ENCODE measurements at places on chromosomes 16 and 17.

GRCh38 chr16:11147033-11147753 is 108.8 kb downstream of the SOCS1 start:
- no peak for DNase-seq

- DNase-seq = peak; percentile 58
Measured at GRCh38 chr17:32519228-32520103, 32.7 kb downstream of the CDK5R1 start.

DNA sequence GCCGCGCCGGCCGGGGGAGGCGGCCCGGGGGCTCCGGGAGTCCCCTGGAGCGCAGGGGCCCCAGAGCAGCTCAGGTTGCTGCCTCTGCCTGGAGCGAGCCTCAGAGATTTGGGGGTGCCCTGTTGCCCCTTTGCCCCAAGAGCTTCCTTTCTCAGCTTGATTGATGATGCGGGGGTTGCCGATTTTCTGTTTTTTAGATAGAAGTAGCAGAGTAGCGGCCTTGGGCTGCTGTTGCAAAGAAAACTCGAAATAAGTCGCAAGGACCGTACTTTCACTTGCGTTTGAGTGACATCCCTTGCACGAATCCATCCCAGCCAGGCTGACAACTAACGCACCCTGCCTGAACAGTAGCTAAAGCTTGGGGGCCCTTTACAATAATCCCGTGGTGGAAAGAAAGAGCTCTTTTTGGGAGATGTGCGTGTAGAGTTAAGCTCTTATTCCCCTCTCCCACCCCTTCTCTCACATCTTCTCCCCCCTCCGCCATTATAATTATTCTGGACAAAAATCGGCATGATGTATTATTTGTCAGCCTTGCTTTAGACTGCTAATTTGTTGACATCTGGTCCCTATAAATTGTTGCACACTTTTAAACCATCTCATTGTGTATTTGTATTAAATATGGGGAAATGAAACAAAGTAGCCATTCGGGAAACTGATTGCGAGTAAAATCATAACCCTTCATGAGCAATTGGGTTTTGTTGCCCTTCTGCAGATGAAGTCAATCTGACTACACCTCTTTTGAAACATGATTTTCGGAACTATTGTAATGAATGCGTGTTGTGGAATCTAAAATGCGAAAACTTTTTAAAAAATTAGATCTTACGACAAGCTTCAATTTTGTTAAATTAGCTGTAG is 873 bp downstream of the USP10 start:
- no peak for DNase-seq

DNA sequence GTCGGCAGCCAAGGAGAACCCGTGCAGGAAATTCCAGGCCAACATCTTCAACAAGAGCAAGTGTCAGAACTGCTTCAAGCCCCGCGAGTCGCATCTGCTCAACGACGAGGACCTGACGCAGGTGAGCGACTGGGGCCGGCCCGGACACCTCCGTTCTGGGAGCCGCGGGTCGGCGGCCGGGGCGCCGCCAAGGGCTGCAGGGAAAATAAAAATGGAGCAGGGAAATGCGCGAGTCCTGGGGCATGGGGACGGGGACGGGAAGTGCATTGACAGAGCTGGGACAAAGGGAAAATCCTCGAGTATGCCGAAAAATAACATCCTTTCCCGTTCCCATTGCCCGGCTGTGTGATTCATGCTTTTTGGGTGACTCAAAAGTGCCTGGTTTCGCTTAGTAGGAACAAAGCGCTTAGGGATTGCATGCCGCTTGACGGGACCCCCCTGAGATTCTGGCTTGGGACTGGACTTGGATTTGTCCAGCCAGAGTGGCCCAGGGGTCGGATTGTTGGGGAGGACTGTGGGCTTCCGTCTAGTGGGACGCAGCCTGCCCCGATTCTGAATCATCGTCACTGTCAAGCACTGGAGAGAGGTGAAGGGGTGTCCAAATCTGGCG is 699 bp downstream of the MPRIP start:
- DNase-seq = no peak

DNA sequence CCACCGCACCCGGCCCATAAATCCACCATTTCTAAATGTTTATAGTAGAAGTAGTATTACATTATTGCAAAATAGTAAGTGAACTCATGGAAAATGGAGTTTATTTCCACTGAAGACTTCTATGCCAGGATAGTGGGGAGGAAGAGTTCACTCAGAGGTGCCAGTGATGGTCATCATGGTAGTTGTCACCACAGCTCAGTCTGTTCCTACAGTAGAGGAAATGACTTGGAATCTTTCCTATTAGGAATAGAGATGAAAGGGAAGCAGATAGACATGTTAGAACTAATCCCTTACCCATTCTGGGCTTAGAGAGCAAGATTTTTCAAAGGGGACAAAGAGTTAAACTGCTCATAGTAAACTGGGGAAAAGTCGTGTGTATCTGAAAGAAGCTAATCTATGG is 20.1 kb downstream of the MRPL45 start:
- DNase-seq = no peak

- peak; percentile 41 for DNase-seq
Measured at GRCh38 chr16:86508947-86509758, 1.2 kb upstream of the FOXF1 start.

DNA sequence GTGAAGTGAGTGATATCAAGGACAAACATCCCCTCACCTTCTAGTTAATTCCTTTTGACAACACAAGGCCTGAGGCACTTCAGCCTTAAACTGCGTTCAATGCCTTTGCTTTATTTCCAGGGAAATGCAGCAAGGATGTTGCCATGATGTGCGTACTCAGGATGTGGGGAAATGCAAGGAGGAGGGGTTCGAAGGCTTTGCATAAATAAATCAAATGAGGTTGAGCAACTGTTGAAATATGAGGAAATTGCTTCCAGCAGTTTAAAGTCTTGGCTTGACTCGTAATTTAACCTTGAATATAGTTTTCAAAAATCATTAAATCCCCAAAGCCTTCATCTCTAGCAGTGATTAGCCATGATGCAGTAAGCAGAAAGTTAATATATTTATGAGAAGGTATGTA is 81.8 kb upstream of the CCL2 start:
- DNase-seq = no peak

DNA sequence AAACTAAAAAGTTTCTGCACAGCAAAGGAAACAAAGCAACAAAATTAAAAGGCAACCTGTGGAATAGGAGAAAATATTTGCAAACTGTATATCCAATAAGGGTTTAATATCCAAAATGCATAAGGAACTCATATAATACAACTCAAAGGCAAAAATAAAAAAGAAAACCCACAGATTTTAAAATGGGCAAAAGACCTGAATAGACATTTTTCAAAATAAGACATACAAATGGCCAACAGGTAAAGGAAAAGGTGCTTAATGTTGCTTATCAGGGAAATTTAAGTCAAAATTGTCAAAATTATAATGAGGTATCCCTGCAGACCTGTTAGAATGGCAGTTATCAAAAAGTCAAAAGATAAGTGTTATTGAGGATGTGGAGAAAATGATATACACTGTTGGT is 133.5 kb upstream of the CACNG5 start:
- DNase-seq = no peak

- DNase-seq = no peak
Measured at GRCh38 chr16:56525236-56525635, 5.4 kb upstream of the BBS2 start.

DNA sequence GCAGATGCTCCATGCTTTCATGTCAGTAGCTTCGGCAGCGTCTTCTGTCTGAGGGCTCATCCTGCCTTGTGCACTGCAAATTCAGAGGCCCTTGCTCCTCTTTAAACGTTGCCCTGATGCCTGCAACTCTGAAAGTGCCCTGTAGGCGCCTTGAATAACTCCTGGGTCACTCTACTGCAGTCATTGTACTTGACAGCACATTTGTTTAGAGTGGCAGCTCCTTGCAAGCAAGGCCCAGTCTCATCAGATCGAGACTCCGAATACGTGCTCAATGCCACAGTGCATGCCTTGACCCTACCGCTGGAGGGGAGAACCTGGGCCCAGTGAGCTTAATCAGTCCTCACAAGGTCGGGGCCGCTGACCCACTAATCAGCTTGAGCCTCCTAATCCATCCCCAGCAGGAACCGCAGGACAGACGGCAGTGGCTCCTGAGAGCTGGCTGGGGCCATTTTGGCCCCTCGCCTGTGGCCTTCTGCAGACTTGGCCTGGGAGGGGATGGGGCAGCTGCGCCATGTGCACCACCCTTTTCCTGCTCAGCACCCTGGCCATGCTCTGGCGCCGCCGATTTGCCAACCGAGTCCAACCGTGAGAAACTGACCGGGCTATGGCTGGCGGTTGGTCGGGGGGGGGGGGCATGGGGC is at the start of gene PRCD:
Gene PRCD (plus strand): TSS at position 414 of the 641 bp plus-strand sequence. CDS start 98 bp downstream, at position 512.
- no peak for DNase-seq

GRCh38 chr16:85011846-85012284 is 530 bp upstream of the ZDHHC7 start:
- no peak for DNase-seq

DNA sequence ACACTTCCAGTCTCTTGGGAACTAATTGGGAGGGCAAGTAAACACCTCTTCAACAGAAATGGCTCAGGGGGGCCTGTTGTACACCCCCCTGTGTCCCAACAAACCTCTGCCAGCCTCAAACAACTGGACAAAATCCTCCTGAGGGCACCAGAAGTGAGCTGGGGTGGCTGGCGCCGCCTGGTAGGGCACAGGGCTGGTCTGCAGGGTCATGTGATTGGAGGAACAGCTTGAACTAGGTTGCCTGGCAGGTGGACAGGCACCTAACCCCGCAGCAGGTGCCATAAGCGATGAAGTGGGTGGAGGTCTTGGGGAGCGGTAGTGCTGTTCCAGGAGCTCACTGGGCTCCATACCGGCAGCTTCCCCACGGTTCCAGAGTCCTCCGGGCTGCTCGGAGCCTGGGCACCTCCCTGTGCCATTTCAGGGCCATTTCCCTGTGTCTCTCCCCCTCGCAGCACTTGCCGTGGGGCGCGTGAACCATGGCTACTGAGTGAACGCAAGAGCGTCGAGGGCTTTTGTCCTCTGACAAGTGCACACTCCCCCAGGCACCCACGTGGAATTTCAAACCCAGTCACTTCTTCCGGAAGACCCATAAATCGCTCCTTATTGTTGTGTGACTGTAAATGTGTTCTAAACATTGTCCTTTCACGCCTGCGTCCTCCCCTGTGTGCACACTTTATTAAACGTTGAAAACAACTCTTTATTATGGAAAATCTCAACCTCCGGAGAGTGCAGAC is 101.5 kb downstream of the SEC14L1 start:
- DNase-seq = no peak

- DNase-seq = no peak
Measured at GRCh38 chr17:17066021-17066420, 23.8 kb downstream of the MPRIP start.

GRCh38 chr17:28390141-28390540 is 15.9 kb downstream of the SLC46A1 start:
- no peak for DNase-seq

GRCh38 chr16:1069154-1069553 is 3.4 kb upstream of the SSTR5 start:
- peak; percentile 32 for DNase-seq

- DNase-seq = no peak
Measured at GRCh38 chr16:59249011-59249410, 514.9 kb upstream of the GOT2 start.

DNA sequence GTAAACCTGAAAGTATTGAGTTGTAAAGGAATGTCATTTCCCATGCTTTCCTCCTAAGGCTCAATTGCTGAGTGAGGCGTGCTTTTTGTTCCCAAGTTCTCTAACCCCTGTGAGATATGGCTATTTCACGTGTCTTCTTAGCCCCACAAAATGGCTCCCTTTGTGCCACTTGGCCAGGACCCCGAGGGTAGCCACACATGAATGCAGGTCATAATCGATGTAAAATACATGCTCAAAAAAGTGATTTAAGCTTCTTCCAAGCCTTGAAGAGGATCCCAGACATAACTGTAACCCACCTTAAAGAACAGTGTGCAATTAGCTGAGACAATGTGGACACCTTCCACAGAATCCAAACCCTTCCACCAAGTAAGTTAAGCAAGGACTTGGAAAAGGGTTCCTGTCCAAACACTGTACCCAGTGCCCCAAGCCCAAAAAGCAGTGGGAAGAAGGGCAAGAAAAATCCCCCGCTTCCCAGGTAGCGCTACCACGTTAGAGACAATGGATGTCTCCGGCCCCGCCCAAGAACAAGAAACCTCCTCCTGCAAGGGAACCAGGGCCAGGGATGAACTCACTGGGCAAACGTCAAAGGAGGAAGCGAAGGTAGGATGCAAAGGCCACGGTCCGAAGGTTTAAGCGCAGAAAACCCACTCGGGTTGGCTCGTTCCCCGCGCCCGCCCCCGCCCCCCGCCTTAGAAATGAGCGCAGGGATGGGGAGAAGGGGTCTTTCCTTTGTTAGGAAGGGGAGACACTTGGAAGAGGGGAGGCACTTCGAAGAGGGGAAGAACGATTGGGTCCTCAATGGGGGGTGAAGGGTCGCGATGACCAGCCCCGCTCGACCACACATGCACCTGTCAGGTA is 1.2 kb downstream of the JPT1 start:
- DNase-seq = peak; percentile 44

DNA sequence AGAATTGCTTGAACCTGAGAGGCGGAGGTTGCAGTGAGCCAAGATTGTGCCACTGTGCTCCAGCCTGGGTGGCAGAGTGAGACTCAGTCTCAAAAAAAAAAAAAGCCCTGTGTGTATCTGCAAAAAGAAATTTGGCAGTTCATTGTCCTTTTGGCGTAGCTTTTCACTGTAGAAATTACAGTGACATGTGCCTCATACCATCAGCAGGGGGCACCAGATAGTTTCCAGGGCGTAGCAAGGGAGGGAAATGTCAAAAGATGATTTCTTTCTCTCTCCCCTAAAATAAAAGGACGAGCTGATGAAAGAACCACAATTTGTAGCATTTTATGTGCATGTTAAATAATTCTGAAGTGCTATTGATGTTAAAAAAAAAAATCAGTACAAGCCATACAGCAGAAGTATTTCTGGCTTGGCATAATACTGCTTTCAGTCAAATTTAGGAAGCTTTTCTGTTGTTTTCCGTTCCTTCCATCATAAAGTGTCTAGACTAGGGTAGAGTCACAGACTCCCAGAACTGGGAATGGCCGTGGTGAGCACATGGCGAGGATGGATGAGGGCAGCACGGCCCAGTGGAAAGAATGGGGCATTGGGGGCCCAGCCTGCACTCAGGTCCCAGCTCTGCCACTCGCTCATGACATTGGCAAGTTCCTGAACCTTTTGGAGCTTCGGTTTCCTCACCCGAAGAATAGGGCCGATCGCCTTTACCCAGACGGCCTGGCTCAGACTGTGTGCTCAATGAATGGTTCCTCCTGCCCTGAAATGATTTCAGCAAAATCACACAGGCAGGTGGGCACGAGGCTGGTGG is 59.8 kb upstream of the RPH3AL start:
- DNase-seq = peak; percentile 43
